ENCODE measurements at places on chromosomes 12 and 14.

- no peak for DNase-seq
Observed at GRCh38 chr12:9858135-9858534, 11.0 kb downstream of the CLEC2B start.

GRCh38 chr12:727321-727720, 25.1 kb upstream of the WNK1 start:
- DNase-seq = no peak

DNA sequence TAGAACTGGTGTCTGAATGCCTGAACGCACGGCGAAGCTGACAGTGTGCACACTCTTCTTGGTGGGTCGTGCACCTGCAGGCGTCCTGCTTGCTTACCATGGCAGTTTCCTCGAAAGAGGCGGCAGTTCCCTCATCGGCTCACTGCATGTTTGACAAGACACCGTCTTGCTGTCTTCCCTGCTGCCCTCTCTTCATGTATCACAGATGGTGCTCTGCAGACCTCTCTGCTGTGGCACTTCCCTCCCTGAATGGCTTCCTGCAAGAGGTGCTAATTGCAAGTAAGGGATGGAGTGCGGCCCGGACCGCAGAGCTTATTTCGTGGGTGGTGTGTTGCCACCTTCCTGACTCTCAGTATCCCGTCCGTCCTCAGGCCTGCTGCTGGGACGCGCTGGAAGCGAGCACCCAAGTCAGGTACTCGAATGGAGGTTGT, 156.7 kb upstream of the RTL1 start:
- DNase-seq = no peak

DNA sequence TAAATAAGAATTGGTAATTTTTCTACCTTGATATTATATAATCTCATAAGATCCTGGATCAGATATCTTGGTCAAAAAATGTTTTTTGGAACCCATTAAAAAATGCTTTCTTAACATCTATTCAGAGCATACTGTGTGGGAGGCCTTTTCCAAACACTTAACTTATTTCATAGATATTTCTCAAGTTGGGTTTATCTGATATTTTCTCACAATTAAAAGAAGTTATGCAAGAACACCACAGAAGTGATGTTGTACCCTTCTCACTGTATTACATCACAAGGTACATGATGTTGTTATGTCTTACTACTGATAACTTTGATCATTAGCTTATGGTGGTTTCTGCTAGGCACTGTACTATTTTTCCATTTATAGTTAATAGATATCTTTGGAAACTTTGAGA, 23.4 kb upstream of the PRPF39 start:
- DNase-seq = peak; percentile 56

DNA sequence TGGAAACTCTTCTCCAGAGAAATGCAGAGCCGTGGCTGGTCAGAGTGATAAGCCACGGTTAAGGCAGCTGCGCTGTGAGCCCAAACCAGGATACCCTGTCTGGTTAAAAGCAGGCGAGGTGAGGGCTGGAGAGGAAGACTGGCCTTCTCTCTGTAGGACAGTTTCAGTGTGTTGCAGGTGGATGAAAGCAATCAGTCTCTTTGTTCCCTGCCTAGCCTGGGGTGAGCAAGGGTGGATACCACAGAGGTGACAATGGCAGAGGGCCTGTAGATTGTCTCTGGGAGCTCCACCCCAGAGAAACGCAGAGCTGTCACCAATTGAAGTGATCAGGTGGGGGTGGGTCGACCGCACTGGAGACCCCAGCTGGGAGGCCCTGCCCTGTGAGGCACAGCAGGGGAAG, 621.9 kb downstream of the LRFN5 start:
- DNase-seq = no peak

DNA sequence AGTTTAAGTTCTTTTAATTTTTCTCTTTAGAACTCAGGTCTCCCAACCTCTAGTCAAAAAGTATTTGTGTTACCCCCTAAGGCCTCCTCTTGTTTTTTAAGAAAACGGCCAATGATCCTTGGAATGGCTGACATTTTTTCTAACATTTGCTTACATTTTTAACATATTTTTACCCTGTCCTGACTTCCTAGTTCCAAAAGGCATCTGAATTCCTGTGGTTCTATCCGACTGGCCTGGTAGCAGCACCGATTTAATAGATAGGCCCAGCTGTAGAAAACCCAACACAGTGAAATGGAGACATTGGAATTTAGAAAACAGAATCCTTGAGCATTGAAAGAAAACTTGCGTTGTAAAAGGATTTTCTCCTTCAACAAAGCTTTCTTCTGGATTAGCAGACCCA, 134.7 kb upstream of the GSC start:
- no peak for DNase-seq

- no peak for DNase-seq
Observed at GRCh38 chr12:97597031-97597751, 134.6 kb downstream of the RMST start.

DNA sequence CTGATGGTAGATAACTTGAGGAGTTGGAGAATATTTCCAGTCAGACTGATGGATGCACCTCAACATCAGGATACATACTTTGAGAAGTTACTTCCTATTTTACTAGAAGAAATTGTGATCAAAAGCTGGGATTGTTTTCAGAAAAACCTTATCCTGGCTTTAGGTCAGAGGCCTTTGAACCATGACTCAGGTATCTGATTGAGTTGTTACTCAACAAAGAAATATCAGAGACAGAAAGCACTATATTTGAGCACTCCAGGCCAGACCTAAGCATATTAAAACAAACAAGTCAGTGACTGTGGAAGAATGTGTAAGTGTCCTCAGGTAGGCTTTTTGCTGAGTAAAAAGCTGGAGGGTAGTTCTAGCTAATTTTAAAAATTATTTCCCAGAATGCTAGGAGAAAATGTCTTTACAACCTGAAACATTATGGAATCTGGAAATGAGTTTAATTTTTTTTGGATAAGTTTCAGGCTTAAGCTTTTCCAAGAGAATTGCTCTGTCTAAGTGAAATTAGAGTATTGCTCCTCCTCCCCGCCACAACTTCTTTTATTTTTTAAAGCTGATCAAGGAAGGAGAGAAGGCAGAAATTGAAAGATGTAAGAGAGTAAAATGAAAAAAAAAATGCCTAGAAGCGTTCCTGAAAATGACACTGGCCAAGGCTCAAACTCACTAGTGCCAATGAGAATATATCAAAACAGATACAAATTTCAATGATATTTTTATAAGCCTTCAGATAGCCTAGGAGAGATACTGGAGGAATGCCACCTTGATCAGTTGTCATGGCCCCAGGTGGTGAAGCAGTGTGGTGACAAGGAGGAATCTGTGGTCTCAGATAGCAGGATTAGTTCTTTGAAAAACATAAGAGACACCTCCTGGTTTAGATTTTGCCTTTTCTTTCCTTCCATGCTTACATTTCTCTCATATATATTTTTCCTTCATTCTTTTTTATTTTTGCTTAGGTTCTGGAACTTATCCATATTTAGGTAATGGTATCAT, 790.3 kb downstream of the TMTC2 start:
- DNase-seq = no peak

DNA sequence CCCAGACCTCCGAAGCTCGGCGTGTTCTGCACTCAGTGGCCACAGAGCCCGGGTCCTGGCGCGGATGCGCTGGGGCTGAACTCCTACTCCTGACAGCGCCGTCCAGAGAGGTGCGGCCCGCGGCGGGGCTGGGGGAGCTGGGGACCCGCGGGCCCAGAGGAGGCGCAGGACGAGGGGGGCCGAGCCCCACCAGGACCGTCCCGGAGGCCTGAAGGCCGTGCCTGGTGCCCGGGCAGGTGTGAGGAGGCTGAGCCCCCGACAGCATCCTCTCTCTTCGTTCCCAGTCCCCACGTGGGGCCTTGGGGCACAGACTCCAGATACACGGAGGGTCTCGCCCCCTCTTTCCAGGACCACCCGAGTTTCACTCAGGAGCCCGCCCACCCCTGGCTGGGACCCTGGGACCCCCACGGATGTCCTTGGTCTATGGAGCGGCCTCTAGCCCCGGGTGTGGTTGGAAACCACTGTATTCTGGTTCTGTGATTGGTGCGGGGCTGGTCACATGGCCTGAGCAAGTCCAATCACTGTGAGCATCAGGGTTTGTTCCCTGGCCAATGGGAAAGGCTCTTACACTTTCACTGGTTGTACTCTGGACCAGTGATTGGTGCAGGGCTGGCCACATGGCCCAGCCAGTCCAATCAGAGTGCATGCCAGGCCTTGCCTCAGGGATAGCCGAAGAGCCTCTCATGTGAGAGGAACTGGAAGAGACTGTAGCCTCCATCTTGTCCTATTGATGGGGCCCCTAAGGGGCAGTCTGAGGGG, 217.6 kb upstream of the SFSWAP start:
- DNase-seq = no peak

GRCh38 chr14:104596451-104596918, 8.1 kb downstream of the TMEM179 start:
- DNase-seq = no peak

GRCh38 chr12:72041811-72042210, 103.2 kb downstream of the TPH2 start:
- no peak for DNase-seq

- DNase-seq = no peak
Observed at GRCh38 chr14:51188566-51189185, 51.4 kb upstream of the TMX1 start.

- no peak for DNase-seq
Observed at GRCh38 chr12:42525444-42525843, 64.1 kb downstream of the PRICKLE1 start.

- no peak for DNase-seq
Observed at GRCh38 chr12:91951571-91951970, 194.1 kb downstream of the BTG1 start.

- no peak for DNase-seq
Observed at GRCh38 chr12:95164656-95165055, 52.6 kb downstream of the FGD6 start.

DNA sequence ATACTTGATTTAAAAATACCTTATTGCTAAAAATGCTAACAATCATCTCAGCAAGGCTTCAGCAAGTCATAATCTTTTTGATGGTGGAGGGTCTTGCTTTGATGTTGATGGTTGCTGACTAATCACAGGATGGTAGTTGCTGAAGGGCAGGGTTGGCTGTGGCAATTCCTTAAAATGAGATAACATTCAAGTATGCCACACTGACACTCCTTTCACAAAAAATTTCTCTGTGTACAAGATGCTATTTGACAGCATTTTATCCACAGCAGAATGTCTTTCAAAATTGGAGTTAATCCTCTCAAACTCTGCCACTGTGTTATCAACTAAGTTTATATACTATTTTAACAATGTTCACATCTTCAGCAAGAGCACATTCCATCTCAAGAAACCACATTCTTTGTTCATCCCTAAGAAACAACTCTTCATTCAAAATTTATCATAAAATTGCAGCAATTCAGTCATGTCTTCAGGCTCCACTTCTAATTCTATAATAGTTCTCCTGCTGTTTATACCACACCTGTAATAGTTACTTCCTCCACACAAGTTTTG, 16.1 kb downstream of the SCAF11 start:
- DNase-seq = peak; percentile 41

DNA sequence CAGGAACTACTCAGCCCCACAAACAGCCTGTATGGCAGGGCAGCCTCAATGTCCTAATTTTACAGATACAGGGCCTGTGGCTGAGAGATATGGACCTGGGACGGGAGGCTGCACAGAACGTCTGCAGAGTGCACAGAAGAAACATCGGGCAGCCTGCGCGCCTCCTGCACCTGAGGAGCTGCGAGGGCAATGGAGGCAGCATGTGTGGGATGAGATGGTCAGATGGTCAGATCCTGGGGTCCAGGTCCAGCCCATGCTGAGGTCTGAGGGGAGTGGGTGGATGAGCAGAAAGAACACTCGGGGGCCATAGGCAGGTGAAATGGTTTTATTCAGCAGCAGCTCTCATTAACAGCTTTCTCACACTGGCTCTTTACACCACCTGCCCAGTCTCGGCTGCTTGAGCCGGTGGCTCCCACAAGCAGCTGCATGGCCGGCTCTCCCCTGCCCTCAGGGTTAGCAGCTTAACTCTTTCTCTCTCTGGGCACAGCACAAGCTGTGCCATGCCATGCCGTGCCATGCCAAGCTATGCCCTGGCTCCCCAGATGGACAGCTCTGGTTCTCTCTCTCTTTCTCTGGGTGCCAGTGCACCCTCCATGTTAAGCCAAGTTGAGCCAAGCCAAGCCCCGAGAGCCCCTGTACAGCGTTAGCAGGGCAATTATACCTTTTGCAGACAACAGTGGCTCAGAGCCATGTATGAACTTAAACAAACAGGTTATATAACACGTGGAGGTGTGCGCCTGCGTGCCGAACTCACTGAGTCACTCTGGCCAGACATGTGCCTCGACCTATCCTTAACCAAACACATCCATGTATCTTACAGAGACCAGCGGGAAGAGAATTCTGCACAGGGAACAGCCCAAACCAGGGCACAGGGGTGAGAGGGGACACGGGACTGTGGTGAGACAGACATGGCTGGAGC, 47.6 kb downstream of the RIMBP2 start:
- DNase-seq = no peak

- peak; percentile 47 for DNase-seq
Observed at GRCh38 chr12:27464220-27464554, 17.7 kb downstream of the SMCO2 start.

GRCh38 chr14:79136071-79137044, 966.2 kb downstream of the NRXN3 start:
- no peak for DNase-seq

GRCh38 chr12:81758421-81759189, 545 bp downstream of the PPFIA2 start:
- no peak for DNase-seq

GRCh38 chr12:52070185-52070925, 577 bp downstream of the ATG101 start:
- peak; percentile 28 for DNase-seq

GRCh38 chr12:80701388-80701787, 6.0 kb upstream of the MYF6 start:
- DNase-seq = no peak

DNA sequence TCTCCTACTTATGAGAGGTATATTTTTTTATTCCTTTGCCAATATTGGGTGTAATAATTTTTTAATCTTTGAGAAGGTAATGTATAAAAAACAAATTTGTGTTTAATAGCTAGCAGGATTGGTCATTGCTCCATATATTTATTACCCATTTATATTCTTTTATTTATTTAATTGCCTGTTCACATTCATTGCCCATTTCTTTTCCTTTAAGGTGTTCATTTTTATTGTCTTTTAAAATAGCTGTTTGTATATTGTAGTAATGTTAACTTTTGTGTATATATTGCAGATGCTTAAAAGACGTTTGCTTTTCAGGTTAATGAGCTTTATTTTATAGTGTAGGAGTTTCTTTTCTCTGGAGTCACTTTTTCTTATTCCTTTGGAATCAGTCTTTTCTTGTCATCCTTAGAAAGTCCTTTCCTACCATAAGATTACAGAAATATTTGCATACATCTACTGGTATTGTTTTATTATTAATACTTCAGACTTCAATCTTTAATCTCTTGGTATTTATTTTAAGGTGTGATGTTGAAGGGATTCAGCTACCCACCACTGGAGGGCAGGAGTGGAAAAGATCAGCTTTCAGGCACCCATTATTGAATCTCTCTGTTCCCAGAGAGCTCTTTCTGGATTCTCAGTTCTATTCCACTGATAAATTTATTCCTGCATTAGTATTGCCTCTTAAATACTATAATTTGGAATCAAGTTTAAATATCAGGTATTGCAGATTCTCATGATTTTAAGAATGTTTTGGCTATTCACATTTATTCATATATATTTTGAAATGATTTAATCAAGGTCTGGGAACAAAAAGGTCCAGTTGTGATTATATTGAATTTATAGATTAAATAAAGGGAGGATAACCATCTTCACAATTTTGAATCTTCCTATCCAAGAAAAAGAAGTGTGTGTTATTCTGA, 17.3 kb downstream of the PPM1A start:
- peak; percentile 61 for DNase-seq

GRCh38 chr12:31728289-31728916, 418 bp downstream of the AMN1 start:
- DNase-seq = peak; percentile 71
